Glomerular endothelial cell (primary cell): ENCODE measurements at places on chromosomes 2 and 18. TPM values are rescaled to one million over a fixed set of nuclear protein-coding genes. Genes with fewer than 3 reads are reported as not detected.

SMYD5 gene
- total RNA-seq, result 9.5 and 18.4 TPM in 2 replicates

ARHGAP15 gene
- total RNA-seq, result not detected in 2 replicates

TMEM247 gene
- total RNA-seq, result not detected in 2 replicates

EML6 gene
- total RNA-seq, result 0.24 and 0.41 TPM in 2 replicates

MOGAT1 gene
- total RNA-seq, result not detected in 2 replicates

FOXI3 gene
- total RNA-seq, result not detected in 2 replicates
